Activated naive CD4-positive, alpha-beta T cell (primary cell): ENCODE measurements at places on chromosomes 1 and 21.

DNA sequence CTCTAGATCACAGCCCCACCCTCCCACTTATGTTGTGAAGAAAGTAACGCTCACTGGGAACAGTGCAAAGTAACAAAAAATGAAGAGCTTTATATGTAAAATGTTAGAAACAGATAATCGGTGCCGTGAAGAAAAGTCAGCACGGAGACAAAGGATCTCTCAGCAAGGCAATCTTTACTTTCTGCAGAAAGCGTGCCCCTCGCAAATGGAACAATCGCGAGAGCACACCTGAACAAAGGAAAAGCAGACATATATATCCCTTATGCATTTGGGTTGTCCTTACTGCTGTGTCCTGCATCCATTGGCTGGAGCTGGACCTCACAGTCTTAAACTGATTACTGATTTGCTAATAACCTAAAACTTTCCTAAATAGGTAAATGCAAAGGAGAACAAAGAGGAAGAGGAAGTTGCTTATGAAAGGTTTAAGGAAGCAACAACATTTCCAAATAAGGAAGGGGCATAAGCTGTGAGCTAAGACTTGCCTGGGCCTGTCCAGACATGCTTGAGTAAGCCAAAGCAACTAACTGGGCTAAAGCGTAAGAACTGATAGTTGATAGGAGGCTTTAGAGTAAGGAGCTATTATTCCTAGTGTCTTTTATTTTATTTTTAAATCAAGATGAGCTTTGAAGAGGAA is 89.7 kb downstream of the GTF2B start:
- no peak for DNase-seq

GRCh38 chr1:216119600-216119999 is 303.6 kb downstream of the USH2A start:
- DNase-seq: no peak

DNA sequence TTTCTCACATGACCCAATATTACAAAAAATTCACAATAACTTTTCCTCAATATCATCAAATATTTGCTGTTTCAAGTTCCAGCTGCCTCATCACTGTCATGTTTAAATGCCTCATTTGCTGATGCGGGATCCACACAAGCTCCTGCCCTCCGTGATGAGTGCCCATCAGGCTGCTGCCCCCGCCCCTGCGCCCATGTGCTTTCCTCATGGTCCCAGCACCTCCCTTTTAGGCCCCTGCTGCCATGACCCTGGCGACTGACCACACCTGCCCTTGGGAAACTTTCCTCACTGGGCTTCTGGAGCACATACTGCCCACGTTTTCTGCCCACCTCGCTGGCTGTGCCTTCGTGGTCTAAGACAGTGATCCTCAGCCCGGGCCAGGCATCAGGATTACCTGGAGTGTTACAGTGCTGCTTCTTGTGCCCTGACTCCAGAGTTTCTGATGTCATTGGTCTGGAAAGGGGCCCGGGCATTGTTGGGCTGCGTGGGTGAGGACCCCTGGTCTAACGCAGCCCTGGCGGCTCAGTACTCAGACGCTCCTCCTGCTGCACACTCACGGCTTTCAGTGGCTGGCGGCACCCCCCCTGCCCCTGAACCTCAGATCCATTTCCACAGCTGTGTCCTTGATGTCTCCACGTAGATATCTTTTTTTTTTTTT is 20.5 kb downstream of the PLEKHM2 start:
- no peak for DNase-seq

- no peak for DNase-seq
Observed at GRCh38 chr1:3119725-3120124, 50.7 kb downstream of the PRDM16 start.

DNA sequence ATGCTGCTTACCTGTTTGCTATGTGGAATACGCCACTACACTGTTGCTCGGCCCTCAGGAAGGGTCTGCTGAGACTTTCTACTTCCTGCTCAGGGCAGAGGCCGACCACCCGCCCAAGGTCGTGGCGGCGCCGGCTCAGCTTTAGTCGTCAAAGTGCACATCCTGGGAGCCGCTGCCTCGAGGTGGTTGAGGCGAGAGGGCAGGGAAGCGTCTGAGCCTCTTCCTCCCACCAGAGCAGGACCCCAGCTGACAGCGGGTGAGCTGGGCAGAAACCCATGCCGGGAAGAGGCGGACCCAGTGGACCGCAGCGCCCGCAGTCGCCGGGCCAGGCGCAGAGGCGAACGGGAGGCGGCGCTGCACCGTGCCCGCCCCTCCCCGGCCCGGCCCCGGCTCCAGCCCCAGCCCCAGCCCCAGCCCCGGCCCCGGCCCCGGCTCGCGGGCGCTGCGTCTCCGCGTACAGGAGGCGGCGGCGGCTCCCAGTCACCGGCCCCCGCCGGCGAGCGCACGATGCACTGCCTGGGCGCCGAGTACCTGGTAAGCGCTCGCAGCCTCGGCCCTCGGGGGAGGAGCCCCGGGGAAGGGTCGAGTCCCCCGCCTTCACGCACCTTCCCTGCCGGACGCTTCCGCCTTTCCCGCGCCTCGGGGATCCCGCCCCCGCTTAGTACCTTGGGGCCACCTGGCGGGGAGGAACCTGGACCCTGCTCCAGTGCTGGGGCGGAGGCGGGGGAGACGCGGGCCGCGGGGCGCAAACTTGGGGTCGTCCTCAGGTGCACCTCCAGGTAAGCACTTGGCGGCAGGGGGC is at the start of gene SLC44A3:
Gene SLC44A3 (plus strand): TSS at position 413 of the 802 bp plus-strand sequence. CDS start 95 bp downstream, at position 508.
- DNase-seq: no peak

DNA sequence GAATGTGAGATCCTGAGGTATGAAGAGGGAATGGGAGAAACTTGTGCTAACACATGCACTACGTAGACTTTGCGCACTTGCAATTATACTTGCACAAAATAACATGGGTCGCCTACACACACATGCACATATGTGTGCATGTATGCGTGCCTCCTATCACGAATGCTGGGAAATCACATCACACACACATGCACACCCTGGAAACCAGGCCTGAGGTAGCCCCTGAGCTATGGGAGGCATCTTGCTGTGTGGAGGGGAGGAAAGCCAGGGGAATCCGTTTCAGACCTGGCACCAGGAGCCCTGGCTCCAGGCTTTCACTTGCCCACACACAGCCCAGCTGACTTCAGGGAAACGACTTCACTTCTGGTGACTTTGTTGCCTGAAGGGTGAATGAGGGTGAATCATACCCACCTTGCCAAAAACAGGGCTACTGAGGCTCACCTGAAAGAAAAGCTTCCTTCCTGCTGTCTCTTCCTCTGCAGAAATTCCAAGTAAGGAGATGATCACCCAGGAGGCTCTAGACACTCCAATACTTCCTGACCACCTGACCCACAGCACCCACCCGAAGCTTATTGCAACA is 136.0 kb upstream of the NGF start:
- DNase-seq: no peak

- no peak for DNase-seq
Observed at GRCh38 chr1:224558904-224559303, 57.2 kb upstream of the CNIH3 start.

- DNase-seq: no peak
Observed at GRCh38 chr1:222653178-222653827, 35.4 kb downstream of the MIA3 start.

- DNase-seq: no peak
Observed at GRCh38 chr1:30677471-30677870, 45.9 kb downstream of the MATN1 start.

- DNase-seq: no peak
Observed at GRCh38 chr21:30083225-30083945, 83.2 kb downstream of the CLDN17 start.
